NCI-H1417 treated with DMSO at 0.1 percent for 48 hours (cell line): ENCODE measurements at places on chromosomes 12 and 14.

GRCh38 chr12:52423661-52424500 lies 10.3 kb downstream of the KRT75 start:
- DNase-seq, result no peak

DNA sequence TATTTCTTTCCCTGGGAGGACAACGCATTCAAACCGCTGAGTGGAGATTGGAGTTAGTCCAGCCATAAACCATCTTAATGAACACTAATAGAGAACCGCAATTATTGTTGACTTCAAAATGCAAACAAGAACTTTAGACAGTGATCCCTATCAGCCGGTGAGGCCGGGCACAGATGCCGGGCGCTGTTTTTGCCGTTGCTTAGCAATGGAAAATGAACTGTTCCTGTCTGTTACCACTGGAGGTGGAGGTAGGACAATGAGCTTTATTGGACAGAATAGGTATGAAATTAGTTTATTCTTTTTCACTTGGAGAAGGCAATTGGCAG lies 216.8 kb downstream of the TTC8 start:
- peak; percentile 44 for DNase-seq

- peak; percentile 94 for DNase-seq
Observed at GRCh38 chr12:59085690-59086089, 165.4 kb upstream of the LRIG3 start.

DNA sequence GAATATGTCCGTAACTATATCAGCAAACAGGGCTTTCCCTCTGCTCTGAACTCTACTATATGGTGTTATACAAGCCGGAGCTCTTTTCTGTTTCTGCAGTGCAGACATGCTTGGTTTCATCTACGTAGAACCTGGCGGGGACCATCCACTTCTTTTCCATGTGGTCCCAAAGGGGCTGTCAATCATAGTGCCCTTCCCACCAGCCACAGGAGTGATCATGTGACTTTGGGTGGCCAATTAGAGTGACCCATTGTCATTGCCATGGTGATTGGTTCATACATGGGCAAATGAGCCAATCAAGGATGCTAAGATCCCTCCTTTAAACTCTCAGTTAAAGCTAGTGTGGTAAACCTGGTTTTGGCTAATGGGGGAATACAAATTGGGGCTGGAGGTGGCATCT lies 281.3 kb downstream of the TMEM132D start:
- no peak for DNase-seq

GRCh38 chr12:14802721-14803010 lies 612 bp downstream of the WBP11 start:
- DNase-seq, result no peak

- no peak for DNase-seq
Observed at GRCh38 chr12:80219345-80219744, 120.0 kb downstream of the OTOGL start.

DNA sequence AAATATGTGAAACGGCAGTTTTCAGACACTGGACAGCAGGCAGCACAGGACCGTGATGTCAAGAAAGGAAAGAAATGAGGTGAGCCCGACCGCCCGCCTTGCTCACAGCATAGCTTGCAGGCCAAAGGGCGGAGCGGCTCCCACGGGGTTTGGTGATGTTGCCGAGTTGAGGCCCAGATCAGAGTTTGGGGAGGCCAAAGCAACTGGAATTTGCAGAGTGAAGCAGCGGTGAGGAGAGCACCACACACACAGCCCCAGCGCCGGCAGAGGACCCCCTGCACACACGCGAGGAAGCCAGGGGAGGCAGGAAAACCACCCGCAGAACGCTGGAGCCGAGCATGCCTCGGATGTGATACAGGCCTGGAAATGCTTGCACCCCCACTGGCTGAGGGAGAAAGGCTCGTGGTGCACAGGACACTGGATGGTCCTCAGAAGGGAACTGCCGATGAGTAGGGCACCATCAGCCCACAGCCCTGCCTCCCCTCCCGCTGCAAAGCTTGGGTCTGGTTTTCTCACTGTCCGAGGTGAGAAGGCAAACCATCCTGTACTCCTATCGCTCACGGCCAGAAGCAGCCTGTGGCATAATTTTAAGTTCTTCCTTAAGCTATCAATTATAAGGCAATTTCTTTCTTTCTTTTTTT lies 25.7 kb upstream of the PLD4 start:
- DNase-seq, result no peak

GRCh38 chr14:21939836-21940235 lies 266.2 kb upstream of the OR4E1 start:
- no peak for DNase-seq

DNA sequence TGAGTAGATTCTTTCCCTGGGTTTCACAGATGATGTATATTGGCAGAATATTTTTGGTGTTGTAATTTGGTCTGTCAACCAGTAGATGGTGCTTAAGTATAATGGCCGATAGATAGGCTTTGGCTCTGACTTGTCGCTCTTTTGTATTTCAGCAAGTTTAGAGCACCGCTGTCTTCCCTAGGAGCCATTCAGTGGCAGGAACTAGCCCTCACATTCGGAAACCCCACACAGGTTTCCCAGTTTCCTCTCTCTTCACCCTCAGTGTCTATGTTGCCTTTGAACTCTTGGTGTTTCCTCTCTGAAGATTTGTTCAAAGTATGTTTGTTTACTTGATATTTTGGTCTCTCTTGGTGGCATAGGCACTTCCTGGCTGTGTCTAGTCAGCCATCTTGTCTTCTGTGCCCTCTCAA lies 102.2 kb downstream of the GPHN start:
- DNase-seq, result no peak

DNA sequence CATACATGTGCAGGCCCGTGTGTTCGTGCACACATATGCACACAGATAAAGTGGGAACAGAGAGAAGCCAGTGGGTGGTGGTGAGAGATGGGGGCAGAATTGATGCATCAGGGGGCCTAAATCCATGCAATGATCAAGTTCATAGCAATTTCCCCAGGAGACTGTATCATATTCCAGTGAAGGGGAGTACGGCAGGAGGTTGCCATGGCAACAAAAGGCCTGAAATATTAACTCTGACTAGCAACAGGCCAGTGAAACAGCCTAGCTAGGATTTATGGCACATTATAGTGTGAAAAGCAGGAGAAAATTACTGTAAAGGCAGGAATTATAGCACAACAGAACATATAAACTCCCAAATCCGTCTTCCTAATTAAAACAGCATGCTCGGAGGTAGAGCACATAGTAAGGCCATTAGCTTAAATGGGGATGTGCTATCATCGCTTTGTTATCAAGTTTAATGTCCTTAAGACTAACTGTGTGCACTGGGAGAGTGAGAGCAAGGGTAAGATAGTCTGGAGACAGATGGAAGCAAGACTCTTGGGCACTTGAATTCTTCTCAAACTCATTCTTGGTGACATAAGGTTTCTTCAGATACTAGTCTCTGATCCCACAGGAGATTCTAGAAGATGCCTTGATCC lies 806.3 kb downstream of the DIO2 start:
- no peak for DNase-seq

- no peak for DNase-seq
Observed at GRCh38 chr14:67251573-67252226, 10.5 kb downstream of the PALS1 start.
